ENCODE measurements at places on chromosomes 1 and 21. TPM values are rescaled to one million over a fixed set of nuclear protein-coding genes. Genes with fewer than 3 reads are reported as not detected.

- DNase-seq: no peak
Measured at GRCh38 chr21:38740090-38740489, 65.6 kb upstream of the ETS2 start.

GRCh38 chr1:74790453-74790852 is 57.5 kb downstream of the TYW3 start:
- DNase-seq: no peak

- DNase-seq: no peak
Measured at GRCh38 chr1:168636200-168636599, 59.8 kb downstream of the XCL1 start.

The SERINC2 gene
- 0.27 TPM for total RNA-seq

The TRIM63 gene
- total RNA-seq: not detected

DNA sequence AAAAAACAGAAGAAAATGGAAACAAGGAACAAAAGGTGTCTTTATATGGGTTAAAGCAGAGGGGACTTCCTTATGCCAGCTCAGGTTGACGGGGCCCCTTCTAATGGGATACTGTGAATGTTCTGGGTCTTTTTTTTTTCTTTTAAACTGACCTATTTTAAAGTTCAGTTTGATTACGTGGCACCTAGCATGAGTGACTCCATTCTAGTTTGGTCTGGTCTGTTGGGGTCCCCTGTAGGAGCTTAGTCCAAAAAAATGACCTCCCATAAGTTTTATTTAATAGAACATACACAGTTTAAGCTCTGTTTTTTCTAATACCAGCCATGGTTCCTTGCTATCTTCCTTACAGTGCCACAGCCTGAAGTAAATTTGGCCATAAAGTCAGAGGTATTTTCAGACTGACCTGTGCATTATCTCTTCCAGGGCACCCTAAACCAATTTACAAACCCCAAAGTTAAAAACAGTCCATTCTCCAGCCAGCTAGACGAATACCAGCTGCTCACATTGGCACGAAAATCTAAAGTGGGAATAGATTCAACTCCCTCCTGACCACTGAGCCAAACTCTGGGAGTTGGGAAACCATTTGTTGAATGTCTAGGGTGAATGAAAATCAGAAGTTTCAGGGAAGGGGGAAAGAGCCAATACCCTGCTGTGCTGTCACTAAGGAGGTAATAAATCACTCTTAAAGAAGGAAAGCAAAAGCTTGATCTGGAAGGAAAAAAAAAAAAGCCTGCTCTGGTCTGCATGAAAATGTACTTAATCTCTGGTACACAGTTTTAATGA is 42.4 kb downstream of the AKNAD1 start:
- DNase-seq: no peak

GRCh38 chr1:177547200-177547599 is 376.4 kb downstream of the BRINP2 start:
- no peak for DNase-seq

The ERG gene
- total RNA-seq: 0.55 TPM

DNA sequence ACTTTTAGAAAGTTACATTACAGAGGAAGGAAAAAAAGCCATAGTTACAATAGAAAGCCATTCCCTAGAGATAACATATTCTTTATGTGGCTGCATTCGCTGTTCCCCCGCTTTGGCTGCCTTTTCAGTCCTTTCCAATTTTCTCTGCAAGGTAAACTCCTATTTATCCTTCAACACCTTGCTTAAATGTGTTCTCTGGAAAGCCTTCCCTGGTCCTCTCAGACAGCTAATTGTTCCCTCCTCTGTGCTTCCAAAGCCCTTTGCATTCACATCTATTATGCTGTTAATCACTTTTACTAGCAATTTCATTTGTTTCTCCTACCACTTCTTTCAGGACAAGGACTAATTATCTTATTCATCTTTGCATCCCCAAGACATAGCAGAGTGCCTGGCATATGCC is 1.6 kb downstream of the PHC2 start:
- DNase-seq: no peak

The COL8A2 gene
- total RNA-seq: not detected

DNA sequence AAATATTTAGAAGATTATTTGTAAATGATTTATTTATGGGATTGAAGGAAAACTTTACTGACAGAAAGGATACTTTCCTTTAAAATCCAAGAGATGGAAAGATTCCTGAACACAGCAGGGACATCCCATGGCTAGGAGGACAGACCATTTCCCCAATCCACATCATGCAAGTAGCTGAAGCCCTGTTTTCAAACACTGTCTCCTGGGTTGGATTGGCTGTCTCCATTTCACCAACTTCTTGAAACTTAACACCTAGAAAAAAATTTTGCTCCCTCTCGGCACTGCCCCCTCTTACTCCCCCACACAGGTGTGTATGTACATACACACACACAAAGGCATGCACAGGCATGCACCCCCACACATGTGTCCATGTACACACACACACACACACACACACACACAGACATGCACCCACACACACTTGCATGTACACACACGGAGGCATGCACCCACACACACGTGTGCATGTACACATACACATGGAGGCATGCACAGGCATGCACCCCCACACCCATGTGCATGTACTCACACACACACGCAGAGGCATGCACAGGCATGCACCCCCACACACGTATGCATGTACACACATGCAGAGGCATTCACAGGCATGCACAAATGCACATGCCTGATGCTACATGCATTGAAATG is 320.0 kb downstream of the CHRM3 start:
- no peak for DNase-seq

The SLC9C2 gene
- not detected for total RNA-seq

The YTHDF2 gene
- 88.2 TPM for total RNA-seq

The S100A12 gene
- not detected for total RNA-seq

GRCh38 chr1:26126321-26127084 is 14.9 kb downstream of the PDIK1L start:
- peak; percentile 68 for DNase-seq

GRCh38 chr1:41640141-41640751 is 155.8 kb upstream of the EDN2 start:
- DNase-seq: no peak

DNA sequence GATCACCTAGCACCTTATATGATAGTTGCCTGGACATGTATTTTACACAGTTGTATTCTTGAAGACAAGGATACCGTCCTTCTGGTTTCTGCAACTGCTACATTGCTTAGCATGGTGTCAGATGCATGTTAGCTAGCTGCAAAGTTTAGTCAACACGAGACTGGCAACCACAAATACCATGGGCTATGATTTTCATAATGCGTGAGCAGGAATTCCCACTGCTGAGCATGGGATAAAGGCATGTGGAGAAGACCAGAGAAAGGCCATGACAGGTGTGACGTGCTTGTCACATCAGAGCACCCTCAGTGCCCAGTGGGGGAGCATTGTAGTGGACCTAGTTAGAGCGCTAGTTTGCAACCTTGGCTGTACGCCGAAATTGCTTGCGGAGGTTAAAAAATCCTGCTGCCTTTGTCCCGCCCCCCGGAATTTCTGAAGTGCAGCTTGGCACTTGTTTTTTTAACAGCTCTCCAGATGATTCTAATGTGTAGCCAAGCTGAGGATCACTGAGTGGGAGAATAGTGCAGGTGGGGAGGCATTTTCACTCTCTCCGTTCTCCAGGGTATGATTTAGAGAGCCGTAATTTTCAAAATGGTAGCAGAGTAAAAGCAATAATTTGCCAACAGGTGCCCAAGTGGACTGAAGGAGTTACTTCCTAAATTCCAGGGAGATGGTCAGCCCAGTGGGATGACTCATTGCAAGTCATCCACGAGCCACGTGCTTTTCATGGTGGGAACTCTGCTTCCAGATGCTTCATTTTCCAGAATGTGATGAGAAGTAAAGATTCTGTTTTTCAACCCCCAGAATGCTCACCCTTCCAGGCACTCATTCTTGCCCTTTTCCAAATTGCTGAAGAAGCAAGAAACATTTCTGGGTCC is 81.0 kb downstream of the CNIH3 start:
- DNase-seq: no peak

DNA sequence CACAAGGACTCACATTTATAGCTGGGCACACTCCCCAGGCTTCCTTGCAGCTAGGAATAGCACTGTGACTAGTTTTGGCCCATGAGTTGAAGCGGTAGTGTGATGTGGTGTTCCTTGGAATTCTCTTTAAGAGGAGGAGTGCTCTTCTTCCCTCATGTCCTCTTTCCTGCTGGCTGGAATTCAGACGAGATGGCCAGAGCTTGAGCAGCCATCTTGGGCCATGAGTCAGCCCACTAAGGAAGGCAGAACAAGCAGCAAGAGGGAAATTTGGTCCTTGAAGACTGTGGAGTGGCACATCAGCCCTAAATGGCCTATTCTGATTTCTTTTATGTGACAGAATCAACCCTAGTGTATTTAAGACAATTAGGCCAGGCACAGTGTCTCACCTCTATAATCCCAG is 20.0 kb downstream of the HTR6 start:
- no peak for DNase-seq

GRCh38 chr1:228337031-228337564 is 69.5 kb downstream of the TRIM11 start:
- no peak for DNase-seq

The LEMD1 gene
- not detected for total RNA-seq

DNA sequence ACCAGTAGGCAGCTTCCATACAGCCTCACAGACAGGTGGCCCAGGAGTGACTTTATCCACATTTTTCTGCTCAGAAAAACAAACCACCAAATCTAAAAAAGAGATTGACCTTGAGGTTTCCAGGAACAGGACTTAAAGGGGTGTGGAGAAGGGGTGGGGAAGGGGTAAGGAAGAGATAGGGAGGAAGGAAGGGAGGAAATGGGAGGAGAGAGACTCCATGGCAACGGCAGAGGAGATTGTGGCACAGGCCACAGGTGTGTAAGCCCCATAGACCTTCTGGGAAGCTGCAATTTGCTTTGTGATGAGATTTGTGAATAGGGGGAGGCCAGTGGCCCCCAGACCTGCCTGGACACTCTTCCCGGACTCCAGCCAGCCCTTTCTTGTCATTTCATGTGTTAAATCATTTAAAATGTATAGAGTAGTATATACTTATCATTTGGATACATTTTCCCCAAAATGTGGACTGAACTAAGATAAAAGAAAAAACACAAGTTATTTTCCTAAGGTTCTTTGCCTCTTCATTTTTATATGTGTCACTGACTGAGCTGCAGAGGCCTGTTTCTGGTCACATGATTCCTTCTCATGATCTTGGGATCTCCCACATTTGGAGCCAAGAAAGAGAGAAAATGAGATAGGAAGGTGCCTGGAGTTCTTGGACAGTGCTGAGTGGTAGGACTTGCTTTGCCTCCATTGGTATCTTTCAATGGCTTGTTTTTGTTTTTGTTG is 55.5 kb downstream of the CLIC6 start:
- no peak for DNase-seq

The TMEM269 gene
- total RNA-seq: 0.16 TPM

The CYP2J2 gene
- total RNA-seq: 0.16 TPM

DNA sequence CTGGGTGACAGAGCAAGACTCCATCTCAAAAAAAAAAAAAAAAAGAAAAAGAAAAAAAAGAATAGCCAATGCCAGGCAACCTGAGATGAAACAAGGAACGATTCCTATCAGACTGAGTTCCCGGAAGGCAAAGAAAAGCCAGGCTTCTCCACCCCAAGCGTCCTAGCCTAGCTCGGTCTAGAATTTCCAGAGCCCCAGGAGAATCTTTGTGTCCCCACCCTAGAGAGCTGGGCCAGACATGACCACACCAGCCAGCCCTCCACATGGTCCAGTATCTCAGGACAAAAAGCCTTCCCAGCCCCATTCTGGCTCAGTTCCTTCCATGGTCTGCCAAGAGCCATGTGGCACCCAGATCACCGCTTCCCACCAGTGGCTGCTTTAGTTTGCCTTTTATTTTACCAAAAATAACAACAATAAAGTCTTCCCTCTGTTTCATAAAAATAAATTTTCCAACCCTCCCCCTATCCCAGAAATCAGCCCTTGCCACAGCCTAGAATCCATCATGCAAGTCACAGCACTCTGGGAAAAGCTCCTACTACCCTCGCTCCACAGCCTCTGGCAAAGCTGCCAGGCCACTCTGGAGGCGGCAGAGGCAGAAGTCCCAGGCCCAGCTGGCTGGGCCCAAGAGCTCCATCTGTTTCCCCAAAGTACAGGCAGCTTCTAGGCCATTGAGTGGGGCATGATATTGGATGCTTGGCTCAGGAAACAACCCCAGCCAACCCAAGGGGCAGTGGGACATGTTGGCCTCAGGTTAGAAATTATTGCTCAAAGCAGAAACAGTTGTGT is 3.5 kb upstream of the MKNK1 start:
- DNase-seq: no peak

The SERPINC1 gene
- not detected for total RNA-seq

GRCh38 chr1:42747125-42747524 is 7.1 kb upstream of the CLDN19 start:
- DNase-seq: no peak

DNA sequence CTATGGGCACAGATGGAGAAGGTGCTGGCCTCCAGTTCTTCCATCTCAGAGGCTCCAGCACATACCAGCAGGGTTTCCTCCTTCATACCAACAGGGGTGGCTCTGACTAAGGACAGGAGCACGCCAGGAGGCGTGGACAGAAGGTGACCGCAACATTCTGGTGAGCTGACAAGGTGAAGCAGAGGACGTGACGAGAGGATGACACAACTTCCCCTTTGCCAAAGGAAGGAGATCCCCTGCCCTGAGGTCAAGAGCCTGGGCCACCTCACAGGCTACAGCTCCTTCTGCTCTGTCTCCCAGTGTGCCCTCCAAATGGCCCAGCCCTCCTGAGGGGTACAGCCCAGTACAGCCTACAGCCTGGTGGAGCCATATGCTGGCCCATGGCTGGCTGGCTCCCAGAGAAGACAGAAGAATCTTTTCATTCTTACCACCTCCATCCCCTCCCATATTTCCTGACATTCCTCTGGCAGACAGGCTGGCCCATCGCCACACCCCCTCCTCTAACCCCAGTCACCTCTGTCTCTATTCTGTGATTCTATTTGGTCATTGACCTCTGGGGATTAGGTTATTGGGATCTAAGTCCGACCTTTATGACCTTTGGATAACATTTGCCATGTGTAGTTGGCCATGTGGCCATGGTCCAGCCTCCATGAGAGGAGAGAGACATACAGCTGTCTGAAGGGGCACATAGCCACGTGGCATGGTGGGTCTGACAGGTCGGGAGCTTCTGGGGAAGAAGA is 5.1 kb upstream of the LAMB3 start:
- DNase-seq: no peak
